ENCODE measurements at places on chromosomes 11 and 22.

DNA sequence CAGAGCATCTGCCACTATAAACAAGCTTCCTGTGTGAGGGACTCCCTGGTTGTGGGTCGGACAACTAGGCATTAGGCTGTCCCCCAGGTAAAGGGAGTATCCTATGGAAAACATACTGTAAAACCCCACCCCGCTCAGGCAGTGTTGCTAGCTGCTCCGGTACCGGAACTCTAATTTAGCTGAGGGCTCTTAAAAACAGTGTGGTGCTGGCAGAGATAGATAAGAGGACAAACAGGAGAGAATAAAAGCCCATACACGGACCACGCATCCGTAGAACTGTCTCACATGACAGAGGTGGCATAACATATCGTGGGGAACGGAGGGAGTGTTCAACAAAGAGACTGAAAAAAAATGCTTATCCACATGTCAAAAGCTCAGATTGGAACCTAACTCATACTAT lies 3.4 kb upstream of the MOGAT2 start:
- DNase-seq: no peak

DNA sequence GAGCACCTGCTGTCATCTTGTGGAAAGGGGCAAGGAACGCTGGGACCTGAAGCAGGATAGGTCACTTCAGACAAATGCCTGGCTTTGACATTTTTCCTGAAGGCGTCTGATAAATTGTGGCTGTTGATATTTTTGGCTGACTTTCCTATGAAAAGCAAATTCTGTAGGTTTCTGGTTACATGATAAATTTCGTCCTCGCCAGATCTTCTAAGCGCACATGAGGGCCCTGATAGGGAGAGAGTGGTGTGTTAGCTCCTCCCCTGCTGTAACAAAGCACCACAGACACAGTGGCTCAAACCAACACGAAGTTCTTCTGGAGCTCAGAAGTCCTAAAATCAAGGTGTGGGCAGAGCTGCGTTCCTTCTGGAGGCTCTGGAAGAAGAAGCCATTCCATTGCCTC lies 19.6 kb downstream of the APOL4 start:
- no peak for DNase-seq

DNA sequence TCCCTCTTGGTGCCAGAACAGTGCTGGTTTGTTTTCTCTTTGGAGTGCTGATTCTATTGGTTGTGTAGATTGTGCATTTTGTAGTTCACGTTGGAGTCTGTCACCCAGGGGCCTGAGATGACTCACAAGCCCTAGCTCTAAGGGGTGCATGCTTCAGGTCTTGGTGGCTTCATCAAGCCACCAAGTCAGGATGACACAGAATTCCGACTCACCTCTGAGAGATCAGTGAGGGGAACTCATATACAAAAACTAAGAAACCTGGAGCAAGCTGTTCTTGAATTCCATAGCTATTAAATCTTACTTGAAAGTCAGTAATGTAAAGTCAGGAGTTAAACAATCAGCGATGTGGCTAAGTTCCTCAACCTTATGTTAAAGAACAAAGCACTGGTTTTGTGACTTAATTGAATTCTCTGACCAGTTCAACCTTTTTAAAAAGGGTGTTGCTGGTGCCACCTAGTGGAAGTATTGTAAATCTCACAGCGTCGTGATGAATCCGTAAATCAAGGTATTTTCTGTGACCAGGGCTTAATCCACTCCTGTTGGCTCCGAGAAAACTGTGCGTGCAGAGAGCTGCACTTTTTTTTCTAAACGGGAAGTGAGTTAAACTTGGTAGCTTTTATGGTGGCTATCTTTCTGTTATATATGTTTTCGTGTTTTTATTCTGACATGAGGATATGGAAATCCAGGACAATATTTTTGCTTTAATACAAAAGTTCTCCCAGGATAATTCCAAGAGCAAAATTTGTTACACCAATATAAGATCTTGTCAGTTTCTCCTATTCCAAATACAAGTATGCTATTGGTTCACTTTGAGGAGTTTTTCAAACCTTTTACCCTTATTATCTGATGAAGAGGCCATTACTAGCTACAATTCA lies 14.6 kb downstream of the MMP13 start:
- DNase-seq: no peak

GRCh38 chr11:62925745-62926679 lies 4.8 kb upstream of the CHRM1 start:
- no peak for DNase-seq

DNA sequence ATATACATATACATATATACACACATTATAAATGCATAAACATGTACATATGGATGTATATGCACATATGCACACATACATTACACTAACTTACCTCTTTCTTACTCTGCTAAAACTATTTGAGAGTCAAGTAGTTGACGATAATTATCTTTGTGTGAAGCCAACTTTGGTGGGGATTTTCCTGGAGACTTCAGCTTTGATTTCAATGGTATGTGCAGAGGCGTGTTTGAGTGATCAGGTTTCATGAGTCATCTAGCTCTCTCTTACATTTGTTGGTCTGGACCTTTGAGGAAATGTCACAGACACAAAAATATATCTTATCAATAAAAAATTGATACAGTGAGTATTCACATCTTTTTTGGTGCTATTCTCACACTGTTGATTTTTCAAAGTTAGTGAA lies 769.1 kb upstream of the LUZP2 start:
- DNase-seq: no peak

DNA sequence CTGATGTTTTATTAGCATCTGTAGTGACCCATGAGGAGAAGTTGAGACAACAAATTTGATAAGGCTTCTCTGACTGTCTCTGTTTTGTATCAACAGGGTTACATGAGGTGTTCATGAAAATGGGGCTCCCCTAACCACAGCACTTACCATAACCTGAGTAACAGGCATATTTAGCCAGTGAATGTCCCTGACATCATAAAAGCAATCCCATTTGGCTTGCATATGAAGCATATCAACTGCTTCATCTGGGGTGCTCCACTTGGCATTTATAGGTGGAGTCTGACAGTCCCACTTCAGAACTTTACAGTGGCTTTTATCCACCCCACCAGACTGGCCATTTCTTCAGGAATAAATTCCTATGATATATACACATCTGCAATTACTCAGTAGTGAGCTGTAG lies 257.6 kb downstream of the LUZP2 start:
- DNase-seq: no peak

DNA sequence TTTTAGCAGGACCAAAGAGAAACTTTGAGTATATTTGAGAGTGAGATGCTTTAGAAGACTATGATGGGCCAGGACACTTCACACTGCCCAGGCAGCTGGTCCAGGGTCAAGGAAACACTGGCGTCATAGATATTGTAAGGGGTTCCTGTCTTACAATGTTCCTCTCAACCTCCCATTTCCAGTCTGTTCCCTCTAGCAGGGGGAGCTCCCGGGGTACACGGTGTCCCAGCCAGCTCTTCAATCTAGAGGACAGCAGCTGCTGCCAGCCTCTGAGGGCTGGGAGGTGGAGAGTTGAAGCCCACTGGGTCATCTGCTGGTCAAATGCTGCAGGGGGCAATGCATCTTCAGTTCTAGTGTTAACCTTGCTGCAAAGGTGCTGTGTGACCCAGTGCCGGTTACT lies 40.7 kb upstream of the TIMP3 start:
- DNase-seq: no peak

- no peak for DNase-seq
These were observed 38.1 kb downstream of the DBX1 start for GRCh38 chr11:20122131-20122530.

GRCh38 chr22:21697021-21697771 lies 31.4 kb downstream of the PPIL2 start:
- no peak for DNase-seq

DNA sequence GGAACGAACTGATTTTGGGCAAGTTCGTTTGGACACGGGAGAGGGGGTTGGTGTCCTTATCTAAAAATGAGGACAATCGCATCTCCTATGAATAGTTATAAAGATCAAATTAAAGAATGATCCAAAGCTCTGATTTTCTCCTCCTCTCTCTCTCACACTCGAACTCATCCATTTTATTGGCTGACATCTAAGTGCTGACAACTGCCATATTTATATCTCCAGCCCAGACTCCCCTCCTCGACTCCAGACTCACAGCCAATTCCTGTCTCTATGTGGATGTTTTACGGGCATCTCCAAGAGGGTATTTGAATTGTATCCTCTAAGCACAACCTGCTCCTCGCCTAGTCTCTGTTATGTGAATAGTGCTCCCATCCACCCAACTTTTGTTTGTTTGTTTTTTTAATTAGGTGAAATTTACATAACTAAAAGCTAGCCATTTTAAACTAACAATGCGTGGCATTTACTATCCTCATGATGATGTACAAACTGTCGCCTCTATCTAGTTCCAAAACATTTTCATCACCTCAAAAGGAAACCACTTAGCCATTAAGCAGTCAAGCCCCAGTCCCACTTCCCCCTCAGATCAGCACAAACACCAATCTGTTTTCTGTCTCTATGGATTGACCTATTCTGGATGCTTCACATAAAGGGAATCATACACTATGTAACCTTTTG lies 4.0 kb downstream of the SYN3 start:
- no peak for DNase-seq

DNA sequence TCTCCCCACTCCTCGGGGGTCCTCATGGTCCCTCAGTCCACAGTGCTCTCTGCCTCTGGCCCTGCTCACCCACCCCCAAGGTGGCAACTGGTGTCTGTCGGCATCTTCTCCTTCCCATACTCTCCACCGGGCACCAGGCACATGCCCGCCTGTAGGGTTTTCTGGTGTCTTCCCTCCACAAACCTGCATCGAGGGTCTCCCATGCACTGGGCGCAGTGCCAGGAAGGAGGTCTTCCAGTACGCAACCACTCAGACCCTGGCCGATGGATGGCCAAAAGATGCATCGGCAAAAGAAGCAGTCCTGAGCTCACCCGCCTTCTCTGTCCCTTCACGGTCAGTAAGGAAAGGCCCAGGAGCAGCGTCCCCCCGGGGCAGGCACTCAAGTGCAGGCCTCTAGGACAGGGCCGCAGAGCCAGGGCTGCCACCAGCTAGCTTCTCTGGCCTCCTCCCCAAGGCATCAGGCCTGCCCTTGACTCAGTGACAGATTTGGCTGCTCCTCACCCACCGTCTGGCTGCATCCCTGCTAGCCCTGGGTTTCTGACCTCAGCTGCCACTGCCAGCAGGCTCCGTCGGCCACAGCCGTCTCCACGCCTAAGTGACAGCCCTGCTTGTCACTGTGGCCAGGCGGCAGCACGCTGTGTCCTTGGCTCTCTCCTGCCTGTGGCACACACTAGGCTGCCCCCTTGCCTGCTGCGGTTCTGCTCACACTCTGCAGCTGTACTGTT lies 32.1 kb upstream of the IGSF9B start:
- no peak for DNase-seq

DNA sequence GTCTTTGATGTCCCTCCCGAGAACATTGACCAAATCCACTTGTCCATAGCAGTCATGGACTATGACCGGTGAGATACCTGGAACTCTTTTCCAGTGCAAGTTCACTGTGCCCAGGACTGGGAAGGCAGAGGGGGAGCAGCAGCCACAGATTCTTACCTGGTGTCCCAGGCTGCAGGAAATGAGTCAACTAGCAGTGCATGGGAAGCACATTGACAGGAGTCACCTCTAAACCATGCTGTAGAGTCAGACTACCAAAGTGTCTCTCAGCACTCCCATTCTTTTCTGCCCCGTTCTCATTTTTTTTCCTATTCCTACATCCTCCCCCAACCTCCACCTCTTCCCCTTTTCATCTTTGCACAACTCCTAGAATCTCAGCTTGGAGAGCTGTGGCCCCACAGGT lies 67.2 kb upstream of the OLFML1 start:
- DNase-seq: no peak

DNA sequence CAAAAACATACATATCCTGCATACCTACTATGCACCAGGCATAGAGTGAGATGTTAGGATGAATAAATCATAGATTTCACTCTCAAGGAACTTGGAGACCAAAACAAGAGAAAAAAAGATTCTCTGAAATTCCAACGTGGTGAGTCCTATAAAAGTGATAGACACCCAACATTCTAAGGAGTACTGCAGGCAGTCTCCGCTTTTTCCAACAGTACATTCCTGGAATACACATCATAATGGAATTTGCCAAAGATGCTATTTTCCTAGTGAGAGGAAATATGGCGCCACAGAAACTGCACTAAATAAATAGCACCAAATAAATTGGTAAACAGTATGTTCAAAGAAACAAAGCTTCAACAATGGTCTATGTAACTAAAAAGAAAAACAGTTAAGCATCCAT lies 6.0 kb downstream of the TMEM123 start:
- DNase-seq: no peak

- no peak for DNase-seq
These were observed 324.4 kb downstream of the BRD1 start for GRCh38 chr22:49503321-49503720.

GRCh38 chr11:3969613-3970012 lies 114.1 kb downstream of the STIM1 start:
- no peak for DNase-seq

DNA sequence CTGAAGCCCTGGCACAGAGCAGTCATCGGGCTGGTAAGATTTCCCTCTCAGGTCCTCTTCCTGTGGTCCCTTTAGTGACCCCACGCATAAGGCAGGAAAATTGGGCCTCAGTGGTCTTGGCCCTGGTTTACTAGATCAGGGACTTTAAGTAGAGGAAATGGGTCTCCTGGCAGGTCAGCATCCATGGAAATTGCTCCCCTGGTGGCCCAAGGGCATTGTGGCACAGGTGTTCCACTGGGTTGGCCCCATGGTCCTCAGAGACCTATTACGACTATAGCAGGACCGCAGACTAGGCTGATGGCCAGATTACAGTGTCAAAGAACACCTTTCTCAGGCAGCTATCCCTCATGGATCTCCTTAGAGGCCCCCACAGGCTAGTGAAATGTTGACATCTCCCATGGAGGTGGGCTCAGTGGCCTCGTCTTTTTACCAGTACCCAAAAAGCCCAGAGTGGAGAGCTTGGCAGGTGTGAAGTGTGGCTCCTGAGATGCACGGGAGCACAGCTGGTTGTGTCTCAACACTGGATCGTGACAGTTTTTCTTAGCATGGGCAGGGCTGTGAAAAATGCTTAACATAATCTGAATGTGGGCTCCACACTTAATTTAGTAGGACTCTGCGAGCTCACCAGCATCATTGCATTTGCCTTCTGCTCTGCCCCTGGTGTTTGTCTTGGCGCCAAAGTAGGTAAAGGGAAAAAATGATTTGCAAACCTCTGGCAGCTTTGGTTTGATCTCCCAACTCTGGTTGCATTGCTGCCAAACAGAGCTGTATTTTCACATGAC lies 74.2 kb downstream of the ZBTB16 start:
- DNase-seq: no peak

GRCh38 chr22:48171271-48171691 lies 1408.8 kb downstream of the TBC1D22A start:
- no peak for DNase-seq

GRCh38 chr11:83037877-83038276 lies 33.8 kb downstream of the RAB30 start:
- no peak for DNase-seq

DNA sequence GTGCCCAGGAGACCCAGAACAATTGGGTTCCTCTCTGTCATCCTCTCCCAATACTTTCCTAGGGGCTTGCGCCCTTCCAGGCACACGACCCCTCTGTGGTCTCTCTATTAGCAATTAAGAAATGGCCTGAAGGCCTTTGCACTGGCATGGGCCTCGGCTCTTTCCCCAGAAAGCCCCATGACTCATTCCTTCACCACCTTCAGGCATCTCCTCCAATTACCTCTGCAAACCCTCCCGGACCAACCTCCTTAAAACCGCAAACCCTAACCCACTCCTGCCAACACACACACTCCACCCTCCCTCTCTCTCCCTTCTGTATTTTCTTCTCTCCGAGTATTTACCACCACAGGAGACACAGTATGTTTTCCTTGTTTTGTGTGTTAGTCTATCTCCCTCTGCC lies 36.7 kb downstream of the LARGE1 start:
- DNase-seq: no peak

GRCh38 chr11:93729129-93729616 lies 12.1 kb downstream of the TAF1D start:
- no peak for DNase-seq

All from stimulated activated CD8-positive, alpha-beta memory T cell treated with anti-CD3 and anti-CD28 coated beads, Interleukin-2, amount 100 ng/mL, for 48 hours (primary cell).